ENCODE measurements at places on chromosomes 12 and 14.

- H3K27me3 ChIP-seq, result peaks cover 1% of the 10 kb centered on the region
- H3K27ac ChIP-seq, result no peak overlapping the region
- no peak overlapping the region for H3K4me3 ChIP-seq
- no peak for DNase-seq
These were observed 39.8 kb upstream of the EID3 start for GRCh38 chr12:104263580-104264358.

DNA sequence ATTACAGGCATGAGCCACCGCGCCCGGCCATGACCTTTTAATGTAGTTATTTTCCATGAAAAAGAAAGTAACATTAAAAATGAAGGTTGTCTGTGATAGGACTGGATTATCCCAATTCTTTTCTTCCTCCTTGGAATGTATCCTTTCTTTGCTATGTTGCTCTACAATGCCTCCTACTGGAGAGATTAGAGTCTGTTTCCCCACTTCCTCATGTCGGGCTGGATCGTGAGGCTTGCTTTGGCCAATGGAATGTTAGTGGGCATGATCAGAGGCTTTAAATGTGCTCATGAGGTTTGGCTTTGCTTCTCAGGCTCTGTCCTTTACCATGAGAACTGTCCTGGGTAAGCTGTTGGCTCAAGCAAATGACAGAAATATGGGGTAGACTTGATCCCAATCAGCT lies 34.7 kb upstream of the SOCS2 start:
- peaks cover 11% of the 10 kb centered on the region for H3K4me1 ChIP-seq
- no peak overlapping the region for H3K4me3 ChIP-seq
- no peak for DNase-seq
- H3K36me3 ChIP-seq, result no peaks in the 10 kb centered on the region

GRCh38 chr12:65597527-65597926 lies 226.8 kb upstream of the HMGA2 start:
- no peaks in the 10 kb centered on the region for H3K36me3 ChIP-seq
- H3K27ac ChIP-seq, result no peak overlapping the region
- peaks cover 35% of the 10 kb centered on the region for H3K27me3 ChIP-seq
- DNase-seq, result no peak
- H3K4me3 ChIP-seq, result no peak overlapping the region

DNA sequence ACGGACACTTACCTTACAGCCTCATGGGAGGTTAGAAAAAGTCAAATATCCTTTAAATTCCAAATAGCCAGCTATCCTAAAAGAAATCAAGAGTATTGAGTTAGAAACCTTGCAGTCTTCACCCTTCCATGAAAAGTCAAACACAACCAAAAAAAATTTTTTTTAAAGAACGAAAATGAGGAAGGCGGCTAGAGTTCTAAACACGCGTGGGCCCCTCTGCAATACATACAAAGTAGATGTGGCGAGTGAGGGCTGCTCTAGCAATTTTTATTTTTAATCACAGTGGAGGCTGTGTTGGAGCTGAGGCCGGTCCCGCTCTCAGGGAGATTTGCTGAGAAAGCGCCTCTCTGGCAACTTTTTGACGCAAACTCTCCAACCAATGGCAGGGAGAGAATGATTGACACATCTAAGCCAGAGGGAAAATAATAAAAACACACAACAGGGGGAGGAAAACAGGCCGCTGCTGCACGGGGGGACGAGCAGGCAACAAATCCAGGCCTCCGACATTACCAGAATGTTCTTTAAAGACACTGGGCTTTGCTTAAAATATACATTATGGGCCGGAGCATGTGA lies at the start of gene OTX2:
TSS of gene OTX2 (minus strand) at position 333 of the 573 bp plus-strand sequence. CDS start 5,023 bp downstream, outside the sequence.
- peaks cover 13% of the 10 kb centered on the region for H3K36me3 ChIP-seq
- peaks cover 82% of the 10 kb centered on the region for H3K27me3 ChIP-seq
- peak within 1 kb of the TSS; percentile 5 for H3K4me3 ChIP-seq
